ENCODE measurements at places on chromosomes 11 and 22.

GRCh38 chr22:27670701-27671412 is 130.7 kb downstream of the MN1 start:
- DNase-seq, result no peak

- no peak for DNase-seq
Measured at GRCh38 chr11:107203656-107204055, 185.4 kb upstream of the GUCY1A2 start.

GRCh38 chr11:72735495-72736027 is 16.6 kb downstream of the ARAP1 start:
- no peak for DNase-seq

DNA sequence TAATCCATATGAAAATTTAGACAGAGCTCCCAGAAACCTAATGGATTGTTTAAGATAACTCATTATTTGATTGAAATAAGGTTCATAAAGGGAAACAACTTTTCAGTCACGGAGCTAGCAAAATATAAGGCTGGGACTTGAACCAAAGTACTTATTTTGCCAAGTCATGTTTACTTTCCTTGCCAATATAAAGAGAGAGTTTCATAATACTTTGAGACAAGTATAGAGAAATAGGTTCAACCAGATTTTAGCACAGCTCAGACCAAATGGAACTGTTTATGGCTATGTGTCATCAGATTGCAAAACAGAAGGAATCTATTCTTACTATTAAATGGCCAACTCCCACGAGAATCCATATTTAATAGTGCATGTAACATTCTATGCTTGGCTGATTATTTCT is 1517.5 kb upstream of the TENM4 start:
- DNase-seq, result no peak

DNA sequence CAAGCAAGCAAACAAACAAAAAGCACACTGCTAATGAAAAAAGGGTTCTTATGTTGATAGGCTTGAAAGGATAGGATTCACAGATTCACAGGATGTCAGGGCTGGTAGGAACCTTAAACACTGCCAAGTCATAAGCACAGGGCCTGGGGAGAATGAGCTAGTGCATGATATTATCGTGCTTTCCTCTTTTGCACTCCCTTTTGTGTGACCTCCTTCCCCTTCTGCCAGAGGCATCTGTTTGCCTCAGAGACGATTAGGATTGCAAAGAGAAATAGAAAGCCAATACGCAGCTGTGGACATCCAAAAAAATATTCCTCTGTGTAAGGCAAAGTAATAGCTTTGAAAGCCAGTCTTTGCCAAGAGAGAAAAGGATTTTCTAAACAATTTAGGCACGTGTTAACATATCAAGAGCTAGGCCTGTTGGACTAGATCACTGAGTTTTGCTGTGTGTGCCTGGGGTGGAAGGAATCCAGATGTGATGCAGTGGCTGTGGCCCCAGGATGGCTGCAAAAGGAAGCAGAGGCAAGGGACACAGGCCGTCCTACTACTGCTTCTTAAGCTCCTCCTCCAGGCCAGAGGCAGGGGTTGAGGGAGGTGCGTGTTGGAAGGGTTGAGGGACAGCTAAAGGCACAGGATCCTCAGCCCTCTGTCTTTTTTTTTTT is 30.6 kb downstream of the MCHR1 start:
- DNase-seq, result no peak

- DNase-seq, result no peak
Measured at GRCh38 chr11:126061707-126062678, 673 bp downstream of the CDON start.

DNA sequence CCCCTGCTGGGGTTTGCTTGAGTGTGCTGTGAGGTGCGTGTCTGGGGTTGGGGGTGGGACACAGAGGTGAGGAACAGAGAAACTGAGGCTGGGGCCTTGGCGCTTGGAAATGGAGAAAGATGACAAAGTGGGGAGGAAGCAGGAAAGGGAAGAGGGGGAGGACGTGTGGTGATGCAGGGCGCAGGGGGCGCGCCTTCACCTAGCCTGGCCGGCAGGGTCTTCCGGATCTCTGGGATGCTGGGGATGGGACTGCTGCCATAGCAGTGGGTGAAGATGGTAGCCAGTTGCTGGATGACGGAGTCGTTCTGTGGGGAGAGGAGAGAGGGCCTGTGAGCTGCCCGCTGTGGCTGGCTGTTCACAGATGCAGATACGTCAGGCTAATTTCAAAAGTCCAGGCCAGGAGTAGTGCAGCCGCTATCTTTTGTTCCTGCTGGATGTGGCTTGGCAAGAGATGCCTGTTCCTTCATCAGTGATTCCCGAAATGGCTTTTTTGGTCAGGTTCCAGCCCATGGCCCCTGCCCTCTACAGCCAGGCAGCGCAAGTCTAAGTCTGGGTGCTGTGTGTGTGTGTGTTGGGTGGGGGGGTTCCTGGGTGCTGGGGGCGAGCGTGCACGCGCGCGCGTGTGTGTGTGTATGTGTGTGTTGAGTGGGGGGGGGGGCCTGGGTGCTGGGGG is 54.8 kb downstream of the NAT10 start:
- no peak for DNase-seq

DNA sequence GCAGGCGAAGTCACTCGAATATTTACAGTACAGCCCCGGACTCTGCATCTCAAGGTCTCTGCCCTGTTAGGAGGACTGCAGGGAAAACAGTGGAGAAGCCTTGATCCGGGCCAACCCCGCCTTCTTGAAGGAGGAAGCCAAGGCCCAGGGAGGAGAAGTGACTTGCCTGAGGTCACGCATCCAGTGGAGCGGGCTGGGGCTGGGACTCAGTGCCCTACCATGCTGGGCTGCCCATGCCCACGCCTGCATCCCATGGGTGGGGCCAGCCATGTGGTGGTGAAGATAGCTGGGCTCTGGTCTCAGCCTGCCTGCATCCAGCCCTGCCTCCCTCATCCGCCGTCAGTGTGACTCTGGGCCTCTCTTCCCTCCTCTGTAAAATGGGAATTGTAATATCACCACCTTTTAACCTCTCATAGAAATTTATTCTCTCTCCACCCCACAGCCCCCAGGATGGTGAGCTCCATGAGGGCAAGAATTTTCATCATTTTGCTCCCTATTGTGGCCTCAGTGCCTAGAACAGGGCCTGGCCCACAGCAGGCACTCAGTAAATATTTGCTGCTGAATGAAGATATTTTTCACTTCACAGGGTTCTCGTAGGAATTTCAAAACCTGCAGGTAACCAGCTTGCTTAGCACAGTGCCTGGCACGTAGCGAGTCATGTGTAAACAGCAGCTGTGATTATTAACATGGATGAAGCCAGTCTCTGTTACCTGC is 57.3 kb downstream of the OTOG start:
- no peak for DNase-seq

- no peak for DNase-seq
Measured at GRCh38 chr22:17954200-17954859, 70.0 kb downstream of the MICAL3 start.

DNA sequence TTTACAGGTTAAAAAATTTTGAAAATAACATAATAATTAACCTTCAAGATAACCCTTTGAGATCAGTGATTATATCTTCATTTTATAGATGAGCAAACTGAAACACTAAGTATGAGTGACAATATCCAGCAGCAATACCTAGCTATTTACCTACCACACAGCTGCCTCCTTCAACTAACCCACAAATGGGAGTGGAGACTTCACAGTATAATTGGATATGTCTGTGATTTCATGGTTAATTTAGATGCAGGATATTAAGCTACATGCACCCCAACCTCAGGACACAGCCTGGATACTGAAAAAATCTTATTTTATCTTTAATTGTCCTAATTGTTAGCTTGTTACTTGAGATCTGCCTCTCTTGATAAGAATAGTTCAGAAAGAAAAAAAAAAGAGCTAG is 297.2 kb upstream of the ANO5 start:
- DNase-seq, result no peak

DNA sequence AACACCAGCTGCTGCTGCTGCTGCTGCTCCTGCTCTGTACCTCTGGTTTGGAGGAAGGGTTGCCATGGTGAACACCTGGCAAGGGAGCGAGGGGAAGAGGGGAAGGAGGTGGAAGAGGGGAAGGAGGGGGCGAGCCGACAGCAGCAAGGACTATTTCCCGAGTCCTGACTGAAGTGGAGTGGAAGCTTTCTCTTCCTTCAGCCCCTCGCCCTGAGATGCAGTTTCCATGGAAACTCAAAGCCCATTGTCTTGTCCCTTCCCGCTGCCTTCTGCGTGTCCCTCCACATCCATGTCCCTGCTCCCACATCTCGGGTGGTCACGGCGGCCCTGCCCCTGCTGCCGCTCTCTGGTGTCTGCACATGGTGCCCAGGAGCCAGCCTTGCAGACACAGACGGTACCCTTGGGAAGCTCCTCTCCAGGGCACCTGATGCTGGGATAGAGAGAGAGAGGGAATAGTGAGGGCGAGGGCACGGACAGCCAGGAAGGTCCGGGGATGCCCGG is 28.6 kb downstream of the FAM83F start:
- no peak for DNase-seq

- no peak for DNase-seq
Measured at GRCh38 chr11:41414771-41415440, 44.5 kb downstream of the LRRC4C start.

DNA sequence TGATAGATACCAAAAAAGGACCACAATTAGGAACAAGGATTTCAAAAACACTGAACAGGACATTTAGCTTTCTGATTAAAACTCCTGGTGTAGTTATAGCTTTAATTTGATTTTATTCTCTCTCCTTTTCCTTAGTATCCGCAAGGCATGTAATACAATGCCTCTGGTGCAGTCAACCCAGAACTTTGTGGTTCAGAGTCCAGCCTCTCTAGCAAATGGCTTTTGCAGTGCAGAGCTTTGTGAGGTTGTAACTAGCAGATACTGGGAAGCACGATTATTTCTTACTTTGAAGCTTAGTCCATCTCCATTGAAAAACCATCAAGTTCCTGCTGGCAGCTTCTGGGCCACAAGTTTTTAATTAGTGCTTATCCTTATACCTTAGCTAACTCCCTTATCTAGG is 79.8 kb downstream of the GRIA4 start:
- no peak for DNase-seq

DNA sequence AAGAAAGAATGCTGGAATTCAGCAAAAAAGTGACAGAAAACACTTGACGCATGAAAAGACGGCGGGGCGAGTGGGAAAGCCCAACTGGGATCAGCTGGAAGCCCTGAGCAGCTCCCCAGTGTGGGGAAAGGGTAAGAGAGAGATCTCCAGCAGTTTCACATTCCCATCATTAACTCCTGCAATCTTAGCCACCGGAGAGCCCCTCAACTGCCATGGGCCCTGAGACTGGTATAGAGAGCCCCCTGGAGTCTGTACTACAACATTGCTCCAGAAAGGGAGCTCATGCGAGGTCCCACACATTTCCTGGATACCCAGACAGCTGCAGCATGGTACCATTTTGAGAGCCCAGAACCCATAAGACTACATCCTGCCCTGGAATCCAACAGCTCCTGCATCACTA is 31.1 kb downstream of the MRGPRX4 start:
- no peak for DNase-seq

DNA sequence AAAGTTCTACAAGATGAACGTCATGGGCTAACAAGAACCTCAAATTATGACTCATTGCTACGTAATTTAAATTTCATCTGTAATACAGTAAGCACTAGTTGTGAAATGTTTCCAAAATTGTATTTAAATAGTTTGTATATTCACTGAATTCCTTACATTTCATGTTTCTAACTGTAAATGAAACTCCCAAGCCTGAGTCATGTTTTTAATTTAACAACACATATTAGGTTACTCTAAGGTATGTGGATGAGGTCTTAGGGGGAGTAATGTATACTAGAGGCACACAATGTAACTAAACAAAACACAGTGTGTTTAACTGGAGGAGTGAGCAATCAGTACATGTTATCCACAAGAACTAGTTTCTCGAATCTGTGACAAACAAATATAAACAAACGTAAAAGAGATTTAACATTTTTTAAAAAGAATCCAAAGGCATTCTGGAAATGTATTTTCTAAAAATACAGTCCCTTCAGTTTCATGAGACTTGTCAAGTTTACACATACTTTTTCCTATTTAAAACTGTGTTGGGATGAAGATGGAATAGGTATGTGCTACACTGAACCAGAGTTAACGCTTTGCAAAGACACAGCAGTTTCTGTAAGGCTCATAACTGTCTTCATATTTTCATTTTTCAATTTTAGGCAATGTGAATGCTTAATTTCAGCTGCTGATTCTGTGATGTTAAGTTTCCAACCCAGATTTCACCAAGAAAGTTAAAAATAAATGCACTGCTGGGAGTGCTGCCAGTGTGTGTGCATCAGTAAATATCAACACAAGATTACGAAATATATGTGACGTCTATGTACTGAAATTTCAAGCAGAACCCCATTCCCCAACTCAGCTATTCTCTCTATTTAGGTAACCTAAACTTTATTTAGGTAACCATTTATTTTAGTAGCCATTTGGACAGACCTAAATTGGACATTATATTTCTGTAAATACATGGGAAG is 52.6 kb downstream of the PITPNB start:
- DNase-seq, result no peak

- DNase-seq, result no peak
Measured at GRCh38 chr11:11789735-11790369, 51.9 kb upstream of the USP47 start.

GRCh38 chr11:33618351-33618710 is 82.3 kb downstream of the C11orf91 start:
- DNase-seq, result no peak

- DNase-seq, result no peak
Measured at GRCh38 chr11:9266132-9266736, 1.1 kb upstream of the DENND5A start.

DNA sequence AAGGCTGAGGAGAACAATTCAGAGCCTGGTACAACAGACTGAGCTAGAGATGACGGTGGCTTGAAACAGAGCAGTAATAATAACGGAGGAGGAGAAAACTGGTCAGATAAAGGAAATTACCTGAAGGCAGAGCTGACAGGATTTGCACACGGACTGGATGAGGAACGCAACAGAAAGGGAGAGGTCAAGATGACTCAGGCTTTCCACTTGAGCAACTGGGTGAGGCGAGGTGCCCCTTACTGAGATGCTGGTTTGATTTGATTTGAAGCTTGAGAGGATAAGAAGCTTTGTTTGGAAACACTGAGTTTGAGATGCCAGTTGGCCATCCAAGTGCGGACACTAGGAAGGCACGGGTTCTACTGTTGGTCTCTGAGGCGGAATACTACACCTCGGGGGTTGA is 35.4 kb upstream of the NRIP3 start:
- no peak for DNase-seq

- no peak for DNase-seq
Measured at GRCh38 chr22:44536411-44536810, 38.4 kb upstream of the RTL6 start.

- peak; percentile 39 for DNase-seq
Measured at GRCh38 chr11:22624742-22625447, 728 bp downstream of the FANCF start.

DNA sequence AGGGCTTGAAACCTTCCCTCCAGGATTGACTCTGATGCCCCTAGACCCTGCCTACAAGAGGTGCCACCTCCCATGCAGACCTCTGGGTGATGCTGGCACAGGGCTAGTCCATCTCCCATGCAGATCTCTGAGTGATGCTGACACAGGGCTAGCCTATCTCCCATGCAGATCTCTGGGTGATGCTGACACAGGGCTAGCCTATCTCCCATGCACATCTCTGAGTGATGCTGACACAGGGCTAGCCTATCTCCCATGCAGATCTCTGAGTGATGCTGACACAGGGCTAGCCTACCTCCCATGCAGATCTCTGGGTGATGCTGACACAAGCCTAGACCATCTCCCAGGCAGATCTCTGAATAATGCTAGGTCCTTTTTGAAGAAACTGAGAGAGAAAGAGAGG is 321.7 kb downstream of the NTM start:
- DNase-seq, result no peak
